ENCODE measurements at places on chromosomes 6 and 20.
A peak's percentile ranks its signal among the peaks of the same experiment; 100 is the strongest.

- no peak for DNase-seq
Observed at GRCh38 chr6:12947151-12947871, 230.7 kb downstream of the PHACTR1 start.

GRCh38 chr6:117681162-117681741, 6.0 kb downstream of the NUS1 start:
- no peak for DNase-seq

- peak; percentile 89 for DNase-seq
Observed at GRCh38 chr6:161168281-161168891, 105.5 kb downstream of the AGPAT4 start.

- DNase-seq: no peak
Observed at GRCh38 chr6:166910601-166911000, 45.7 kb downstream of the RNASET2 start.

- DNase-seq: no peak
Observed at GRCh38 chr6:33828764-33829731, 25.2 kb upstream of the MLN start.

DNA sequence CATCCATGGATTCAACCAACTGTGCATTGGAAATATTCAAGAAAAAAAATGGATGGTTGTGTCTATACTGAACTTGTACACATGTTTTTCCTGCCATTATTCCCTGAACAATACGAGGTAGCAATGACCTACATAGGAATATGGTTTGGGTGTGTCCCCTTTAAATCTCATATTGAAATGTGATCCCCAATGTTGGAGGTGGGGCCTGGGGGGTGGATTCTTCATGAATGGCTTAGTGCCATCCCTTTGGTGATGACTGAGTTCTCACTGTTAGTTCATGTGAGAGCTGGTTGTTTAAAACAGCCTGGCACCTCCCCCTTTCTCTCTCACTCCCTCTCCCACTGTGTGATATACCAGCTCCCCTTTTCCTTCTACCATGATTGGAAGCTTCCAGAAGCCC, 139.8 kb upstream of the BACH2 start:
- DNase-seq: no peak

DNA sequence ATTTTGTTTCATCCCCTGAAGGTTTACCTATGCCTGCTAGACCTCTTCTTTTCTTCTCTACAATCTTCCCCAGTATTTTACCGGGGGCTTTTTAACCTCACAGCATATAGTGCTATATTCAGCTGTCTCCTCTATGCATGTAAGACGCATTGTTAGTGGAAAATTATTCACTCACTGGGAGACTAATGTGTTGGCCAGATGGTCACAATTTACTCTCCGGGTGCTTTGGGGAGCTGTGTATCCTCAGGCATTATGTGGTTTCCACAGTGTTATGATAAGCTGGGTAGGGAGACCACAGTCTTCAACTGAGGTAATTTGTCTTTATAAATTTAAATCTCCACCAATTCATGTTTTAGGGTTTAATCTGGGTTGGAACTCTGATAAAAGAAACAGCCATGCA, 553.8 kb upstream of the PTCHD4 start:
- no peak for DNase-seq

GRCh38 chr6:105795913-105796517, 290.1 kb upstream of the PRDM1 start:
- DNase-seq: no peak

- no peak for DNase-seq
Observed at GRCh38 chr20:25470045-25470444, 62.6 kb downstream of the GINS1 start.

DNA sequence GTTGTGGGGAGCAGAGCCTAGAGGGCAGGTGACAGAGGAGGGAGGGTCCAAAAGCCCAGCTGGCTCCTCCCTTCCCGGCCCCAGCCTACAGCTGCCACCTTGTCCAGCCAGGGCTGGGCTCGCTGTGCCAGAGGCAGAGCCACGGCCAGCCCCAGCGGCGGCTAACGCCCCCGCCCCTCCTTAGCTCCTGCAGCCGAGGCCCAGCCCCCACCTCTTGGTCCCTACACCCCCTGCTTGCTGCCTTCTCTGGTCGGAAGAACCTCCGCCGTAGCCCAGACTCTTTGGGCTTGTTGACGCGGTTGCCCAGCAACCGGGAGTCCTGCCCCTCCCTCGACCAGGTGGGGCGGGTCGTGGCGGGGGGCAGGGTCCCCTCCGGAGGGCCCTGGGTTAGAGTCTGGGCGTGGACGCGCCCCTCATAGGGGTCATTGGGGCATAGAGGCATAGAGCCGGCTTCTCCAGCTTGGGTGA, 521 bp upstream of the LKAAEAR1 start:
- DNase-seq: no peak

GRCh38 chr6:45466686-45467085, 89.0 kb upstream of the SUPT3H start:
- no peak for DNase-seq

DNA sequence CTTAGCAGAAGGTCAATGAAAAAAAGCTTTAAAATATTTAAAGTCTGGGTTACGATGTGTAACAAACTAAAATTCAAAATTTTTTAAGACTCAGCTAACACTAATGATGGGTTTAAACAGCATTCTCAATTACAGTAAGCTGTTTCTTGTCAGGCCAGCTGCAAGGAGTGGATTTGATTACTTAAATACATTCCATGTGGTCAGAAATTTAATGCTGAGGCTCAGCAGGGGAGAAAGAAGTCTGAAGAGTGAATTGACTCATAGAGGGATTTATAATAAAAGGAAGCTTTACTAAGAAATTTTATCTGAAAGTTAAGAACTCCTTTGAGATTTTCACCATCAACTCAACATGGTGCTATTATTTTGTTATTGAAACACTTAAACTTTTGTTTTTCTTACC, 398.6 kb downstream of the KHDRBS2 start:
- no peak for DNase-seq

GRCh38 chr6:100269189-100269588, 195.5 kb downstream of the SIM1 start:
- DNase-seq: peak; percentile 52

GRCh38 chr6:13362412-13362811, 34.1 kb upstream of the TBC1D7 start:
- DNase-seq: no peak

DNA sequence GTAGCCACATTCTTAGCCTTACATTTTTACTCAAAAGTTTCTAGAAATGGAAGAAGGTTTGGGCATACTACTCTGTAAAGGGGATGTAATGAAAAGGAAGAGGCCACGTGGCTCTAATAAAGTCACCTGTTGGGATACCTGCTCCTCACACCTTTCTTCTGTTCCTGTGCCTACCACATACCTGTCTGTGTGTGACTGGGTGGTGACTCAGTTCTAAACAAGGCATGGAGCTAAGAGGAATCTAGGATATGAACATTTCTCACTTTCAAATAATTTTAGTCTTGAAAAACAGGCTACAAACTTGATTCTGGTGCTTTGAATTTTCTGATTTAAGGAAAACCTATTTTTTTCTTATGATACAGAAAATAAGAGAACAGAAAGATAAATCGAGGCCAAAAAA, 363.6 kb downstream of the RFPL4B start:
- no peak for DNase-seq

- DNase-seq: no peak
Observed at GRCh38 chr6:13914351-13914750, 10.4 kb upstream of the RNF182 start.

- DNase-seq: no peak
Observed at GRCh38 chr20:50654904-50655303, 36.4 kb downstream of the RIPOR3 start.

- no peak for DNase-seq
Observed at GRCh38 chr6:75874224-75874623, 125.2 kb downstream of the MYO6 start.

DNA sequence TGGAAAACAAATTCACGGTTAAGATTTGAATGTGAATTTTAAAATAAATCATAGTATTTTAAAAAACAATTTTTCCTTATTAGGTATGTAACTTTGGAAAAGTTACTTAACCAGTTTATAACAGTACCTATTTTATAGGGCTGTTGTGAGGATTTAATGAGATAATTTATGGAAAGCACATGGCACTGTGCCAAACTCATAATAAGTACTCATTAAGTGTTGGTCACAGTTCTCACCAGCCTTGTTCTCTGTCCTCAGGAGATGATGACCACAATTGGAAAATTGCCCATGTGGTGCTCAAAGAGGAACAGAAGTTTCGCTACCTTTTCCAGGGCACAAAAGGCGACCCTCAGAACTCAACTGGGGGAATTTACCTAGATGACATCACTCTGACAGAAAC, 39.6 kb downstream of the MEP1A start:
- DNase-seq: no peak

GRCh38 chr6:26250698-26251044, 114.3 kb upstream of the BTN3A2 start:
- DNase-seq: no peak

- DNase-seq: no peak
Observed at GRCh38 chr6:145139140-145139850, 596.0 kb downstream of the EPM2A start.

DNA sequence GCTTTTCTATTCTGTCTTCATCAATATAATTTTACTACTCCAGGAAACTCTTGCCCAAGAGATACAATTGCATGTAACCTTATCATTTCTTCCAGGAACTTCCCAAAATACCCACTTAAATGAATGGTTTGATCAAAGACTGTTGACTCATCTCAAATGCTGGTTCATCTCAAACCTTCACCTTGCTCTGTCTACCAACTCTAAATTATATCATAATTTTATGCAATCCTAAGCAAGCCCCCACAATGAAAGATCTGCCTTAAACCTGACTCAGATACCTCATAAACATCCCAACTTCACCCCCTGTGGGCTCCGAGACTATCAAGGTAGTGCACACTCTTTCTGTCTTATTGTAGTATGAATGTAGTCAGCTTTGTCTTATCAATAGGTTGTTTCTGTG, 65.5 kb upstream of the GCM1 start:
- no peak for DNase-seq
